ENCODE measurements at places on chromosomes 5 and 9.
A peak's percentile ranks its signal among the peaks of the same experiment; 100 is the strongest.

- DNase-seq = peak; percentile 86
Observed at GRCh38 chr9:115694014-115694413, 459.6 kb upstream of the PAPPA start.

DNA sequence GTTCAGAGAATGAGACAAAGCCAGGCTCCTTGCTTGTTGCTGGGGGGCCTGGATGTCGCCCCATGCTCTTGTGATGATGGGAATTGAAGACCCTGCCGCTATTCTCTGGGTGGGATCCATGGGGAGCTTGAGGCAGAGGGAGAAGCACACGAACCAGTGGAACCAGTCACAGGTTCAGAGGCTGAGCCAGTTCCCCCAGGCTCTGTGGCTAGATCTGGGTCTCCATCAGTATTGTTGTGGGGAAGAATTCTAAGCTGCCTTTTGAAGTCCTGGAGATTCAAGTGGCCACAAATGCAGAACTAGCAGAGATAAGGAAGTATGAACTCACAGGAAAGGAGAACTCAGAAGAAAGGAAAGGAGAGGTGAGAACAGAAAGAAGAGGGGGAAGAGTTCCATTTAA is 219.4 kb downstream of the MSX2 start:
- no peak for DNase-seq

DNA sequence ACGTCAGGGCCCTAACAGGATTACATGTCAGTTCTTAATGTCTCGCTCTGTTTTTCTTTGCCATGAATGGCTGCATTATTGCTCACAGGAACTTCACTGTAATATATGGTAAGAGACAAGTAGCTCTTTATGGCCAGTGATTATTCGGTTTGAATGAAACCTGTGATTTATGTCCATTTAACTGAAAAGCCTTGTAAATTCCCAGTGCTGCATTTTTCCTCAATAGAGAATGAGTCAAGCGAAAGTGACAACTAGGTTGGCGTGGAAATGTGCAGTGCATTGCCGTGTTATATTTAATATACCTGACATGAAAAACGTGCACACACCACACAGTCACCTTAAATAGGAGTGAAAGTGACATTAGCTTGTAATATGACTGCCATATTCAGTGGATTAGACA is 163.1 kb downstream of the PBX3 start:
- DNase-seq = no peak

- no peak for DNase-seq
Observed at GRCh38 chr9:20906326-20906725, 125.1 kb downstream of the HACD4 start.

DNA sequence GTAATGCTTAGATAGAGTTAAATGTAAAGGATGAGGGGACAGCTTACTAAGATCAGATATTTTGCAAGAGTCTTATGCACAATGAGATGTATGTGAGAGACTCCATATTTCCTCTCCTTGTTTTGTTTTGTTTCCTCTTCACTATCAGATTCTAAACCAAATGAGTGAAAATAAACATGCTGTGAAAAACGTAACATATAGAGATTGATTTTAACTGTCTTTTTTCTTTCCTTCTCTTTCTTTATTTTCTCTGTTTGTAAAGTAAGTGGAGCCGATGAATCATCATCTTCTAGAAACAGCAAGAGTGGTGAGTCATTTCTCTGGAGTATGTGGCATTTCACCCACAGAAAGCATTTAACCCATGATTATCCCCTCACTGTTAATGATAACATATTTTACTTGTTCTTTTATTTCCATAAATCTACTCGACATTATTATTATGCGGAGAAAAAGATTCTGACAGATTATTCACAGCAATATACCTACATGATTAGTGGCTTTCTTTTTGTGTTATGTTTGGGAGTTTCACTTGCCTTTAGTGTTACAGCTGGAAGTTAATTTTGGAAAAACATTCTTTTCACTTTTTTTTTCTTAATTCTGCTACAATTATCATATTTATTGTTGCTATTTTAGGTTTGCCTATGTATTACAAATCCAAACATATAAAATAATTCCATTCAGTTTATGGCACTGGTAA is 2.1 kb upstream of the ANXA1 start:
- peak; percentile 89 for DNase-seq

Data from astrocyte (in vitro differentiated cells and primary cell).